ENCODE measurements at places on chromosomes 4 and X. TPM values are rescaled to one million over a fixed set of nuclear protein-coding genes. Genes with fewer than 3 reads are reported as not detected.

- peak; percentile 64 for DNase-seq
- H3K27ac ChIP-seq, result no peak within 1 kb of the TSS
Observed at GRCh38 chr4:76897536-76898384, at the start of gene SOWAHB. Gene SOWAHB, minus strand, starts transcription at chr4:76898144. Its CDS starts 295 bp downstream, at chr4:76897849.

- peak overlapping the region; percentile 99 for H3K27ac ChIP-seq
- DNase-seq, result peak; percentile 51
- peaks cover 16% of the 10 kb centered on the region for H3K4me1 ChIP-seq
- no peaks in the 10 kb centered on the region for H3K27me3 ChIP-seq
Observed at GRCh38 chr4:105474099-105474518, 247 bp upstream of the PPA2 start.

TMPRSS11B gene
- total RNA-seq, result not detected

GPR119 gene
- not detected for total RNA-seq

DNA sequence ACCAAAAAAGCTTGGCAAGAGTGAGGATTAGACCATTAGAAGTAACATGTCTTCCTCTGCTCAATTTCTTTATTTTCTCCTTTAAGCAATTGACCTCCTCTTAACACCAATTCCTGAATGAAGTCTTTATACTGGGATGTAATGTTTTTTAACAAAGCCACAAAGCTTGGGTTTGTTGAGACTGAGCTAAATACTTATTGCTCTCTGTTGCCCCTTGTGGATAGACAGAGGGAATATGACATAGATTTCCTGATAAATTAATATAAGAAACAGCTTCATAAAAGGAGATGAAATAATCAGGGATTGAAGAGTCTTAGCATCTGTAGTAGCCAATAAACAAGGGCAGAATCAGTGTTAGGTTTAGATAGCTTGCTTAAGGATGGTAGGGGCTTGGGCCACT lies 57.6 kb downstream of the CCDC160 start:
- H3K4me1 ChIP-seq, result no peaks in the 10 kb centered on the region
- H3K27me3 ChIP-seq, result no peaks in the 10 kb centered on the region
- H3K36me3 ChIP-seq, result no peaks in the 10 kb centered on the region
- H3K27ac ChIP-seq, result no peak overlapping the region
- no peak overlapping the region for H3K4me3 ChIP-seq

Measured in ascending aorta (tissue), 2 donors.